ENCODE measurements at places on chromosomes 11 and 22. TPM values are rescaled to one million over a fixed set of nuclear protein-coding genes. Genes with fewer than 3 reads are reported as not detected.

Gene ALDH3B1
- total RNA-seq = 80.4 TPM

Gene AMOTL1
- 58.0 TPM for total RNA-seq

Gene EFEMP2
- total RNA-seq = 85.5 TPM

Gene LGALS12
- 9.0 TPM for total RNA-seq

Gene KCNJ11
- total RNA-seq = 19.7 TPM

Gene OR10A2
- total RNA-seq = not detected

DNA sequence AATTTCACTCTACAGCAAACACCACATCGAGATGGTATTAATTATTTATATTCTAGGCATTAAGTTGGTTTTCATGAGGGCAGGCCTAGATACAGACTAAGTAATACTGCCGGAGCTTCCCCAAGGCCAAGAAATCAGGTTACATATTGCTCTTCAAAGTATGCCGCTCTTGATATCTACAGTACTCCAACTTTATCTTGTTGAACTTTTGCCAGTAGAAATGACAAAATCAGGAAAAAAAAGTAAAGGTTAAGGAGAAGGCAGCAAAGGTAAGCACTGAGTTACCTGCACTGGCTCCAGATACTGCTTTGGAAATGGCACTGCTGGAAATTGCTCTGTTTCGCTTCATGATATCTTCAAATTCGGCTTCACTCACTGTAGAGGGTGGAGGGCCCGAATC, 14.4 kb downstream of the CPSF7 start:
- peaks cover 43% of the 10 kb centered on the region for H3K36me3 ChIP-seq
- no peaks in the 10 kb centered on the region for H3K4me1 ChIP-seq
- H3K27ac ChIP-seq = no peak overlapping the region
- no peak overlapping the region for H3K4me3 ChIP-seq

DNA sequence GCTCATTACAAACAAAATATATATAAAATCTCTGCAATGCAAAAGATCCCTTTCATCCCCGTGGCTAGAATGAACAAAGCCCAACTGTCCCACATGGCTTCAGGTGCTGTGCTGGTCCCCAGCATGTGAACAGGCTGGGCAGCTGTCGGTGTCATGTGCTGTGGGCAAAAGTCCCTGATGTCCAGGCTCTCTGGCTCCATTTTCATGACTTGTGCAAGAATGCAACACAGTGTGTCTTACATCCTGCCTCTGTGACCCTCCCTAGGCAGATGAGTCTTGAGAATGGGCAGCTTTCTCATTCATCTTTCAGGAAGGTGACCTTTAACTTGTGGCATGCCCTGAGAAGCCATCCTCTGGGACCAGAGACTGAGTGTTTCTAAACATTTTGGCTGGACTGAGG, 14.5 kb downstream of the GUCD1 start:
- H3K36me3 ChIP-seq = peaks cover 75% of the 10 kb centered on the region
- no peak overlapping the region for H3K4me3 ChIP-seq
- no peak for DNase-seq
- H3K27ac ChIP-seq = no peak overlapping the region

DNA sequence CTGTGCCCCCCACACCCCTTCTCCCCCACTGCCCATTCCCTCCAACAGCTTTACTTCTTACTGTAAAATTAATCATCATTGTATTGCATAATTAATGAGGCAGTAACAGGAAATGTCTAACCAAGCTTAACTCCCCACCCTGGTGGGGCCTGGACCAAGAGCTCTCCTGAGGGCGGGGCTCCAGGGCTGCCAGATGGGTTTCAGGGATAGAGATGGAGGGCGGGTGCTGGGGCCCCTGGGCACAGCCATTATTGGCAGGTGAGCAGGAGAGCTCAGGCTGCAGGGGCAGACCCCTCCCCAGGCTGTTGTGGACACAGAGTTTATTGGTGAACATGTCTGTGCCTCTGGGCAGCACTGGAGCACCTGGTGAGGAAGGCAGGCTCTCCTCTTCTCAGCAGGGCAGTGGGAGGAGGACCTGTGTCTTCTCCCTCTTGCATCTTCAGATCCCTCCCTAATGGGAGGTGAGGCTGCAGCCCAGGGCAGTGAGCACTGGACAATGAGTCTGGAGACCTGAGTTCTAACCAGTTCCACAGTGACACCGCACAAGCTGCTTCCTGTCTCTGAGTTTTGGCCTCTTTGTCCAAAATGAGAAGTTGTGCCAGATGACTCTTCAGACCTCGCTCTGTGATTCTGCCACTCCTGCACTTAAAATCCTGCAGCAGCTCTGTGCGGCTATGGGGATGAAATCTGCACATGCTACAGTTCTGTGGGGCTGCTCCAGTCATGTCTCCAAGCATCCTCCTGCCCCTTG, 233.3 kb downstream of the CEP164 start:
- H3K36me3 ChIP-seq = no peaks in the 10 kb centered on the region
- no peaks in the 10 kb centered on the region for H3K27me3 ChIP-seq
- no peaks in the 10 kb centered on the region for H3K4me1 ChIP-seq
- no peak overlapping the region for H3K27ac ChIP-seq
- H3K4me3 ChIP-seq = no peak overlapping the region
- DNase-seq = no peak

- no peak overlapping the region for H3K27ac ChIP-seq
- DNase-seq = no peak
- H3K4me1 ChIP-seq = peaks cover 10% of the 10 kb centered on the region
- H3K36me3 ChIP-seq = no peaks in the 10 kb centered on the region
Observed at GRCh38 chr11:95435628-95436353, 204.8 kb upstream of the SESN3 start.

- no peaks in the 10 kb centered on the region for H3K27me3 ChIP-seq
- H3K27ac ChIP-seq = no peak overlapping the region
- H3K4me1 ChIP-seq = no peaks in the 10 kb centered on the region
- no peak for DNase-seq
Observed at GRCh38 chr11:105168457-105168856, 28.9 kb upstream of the CARD18 start.

Data from tibial nerve (tissue), 4 donors.